ENCODE measurements at places on chromosomes 11 and 22.

DNA sequence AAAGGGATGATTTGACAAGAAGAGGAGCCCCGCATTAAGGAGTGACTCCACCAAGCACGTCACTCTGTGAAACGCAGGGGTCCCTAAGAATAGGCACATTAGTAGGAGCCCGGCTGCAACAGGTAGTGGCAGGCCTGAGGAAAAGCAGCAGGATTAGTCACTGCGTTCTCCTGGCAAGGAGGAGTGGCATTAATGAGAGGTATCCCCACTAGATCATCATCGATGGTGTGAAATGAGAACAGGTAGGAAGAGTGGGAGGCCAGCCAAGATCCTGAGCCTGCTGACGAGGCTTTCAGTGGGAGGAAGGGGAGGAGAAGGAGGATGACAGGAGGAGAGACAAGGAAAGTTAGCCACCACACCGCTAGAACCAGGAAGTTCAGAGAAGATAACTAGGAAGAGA lies 38.6 kb downstream of the NRXN2 start:
- DNase-seq = no peak

GRCh38 chr11:76296731-76297542 lies 84.0 kb downstream of the THAP12 start:
- DNase-seq = no peak

DNA sequence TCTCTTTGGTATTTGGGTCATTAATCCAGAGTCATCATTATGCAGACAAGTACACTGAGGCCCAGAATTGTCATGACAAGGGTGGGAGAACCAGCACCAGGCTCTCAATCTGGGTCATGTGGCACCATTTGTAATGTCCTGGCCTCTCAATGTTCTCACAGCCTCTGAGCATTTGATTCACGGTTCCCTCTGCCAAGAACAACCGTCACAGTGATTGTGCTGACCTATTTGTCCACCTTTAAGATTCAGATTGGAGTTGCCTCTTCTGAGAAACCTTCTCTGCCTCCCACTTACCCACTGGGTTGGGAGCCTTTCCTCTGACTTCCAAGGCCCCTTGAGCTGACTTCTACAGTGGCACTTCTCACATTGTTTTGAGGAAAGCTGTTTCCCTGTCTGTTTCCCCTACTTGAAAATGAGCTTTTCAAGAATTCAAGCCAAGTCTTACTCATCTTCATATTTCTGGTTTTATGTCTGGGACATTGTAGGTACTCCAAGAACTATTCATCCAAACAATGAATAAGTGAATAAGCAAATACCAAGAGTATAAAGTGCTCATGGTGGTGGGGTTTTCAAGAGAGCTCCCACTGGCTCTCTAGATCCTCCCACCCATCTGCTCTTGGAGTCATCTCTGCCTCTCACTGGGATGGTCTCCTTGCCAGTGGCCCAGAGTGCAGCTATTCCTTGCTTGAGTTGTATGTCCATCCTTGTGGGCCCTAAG lies 126.4 kb upstream of the E2F8 start:
- no peak for DNase-seq

- DNase-seq = no peak
Observed at GRCh38 chr22:44050766-44051355, 26.8 kb downstream of the PARVB start.

DNA sequence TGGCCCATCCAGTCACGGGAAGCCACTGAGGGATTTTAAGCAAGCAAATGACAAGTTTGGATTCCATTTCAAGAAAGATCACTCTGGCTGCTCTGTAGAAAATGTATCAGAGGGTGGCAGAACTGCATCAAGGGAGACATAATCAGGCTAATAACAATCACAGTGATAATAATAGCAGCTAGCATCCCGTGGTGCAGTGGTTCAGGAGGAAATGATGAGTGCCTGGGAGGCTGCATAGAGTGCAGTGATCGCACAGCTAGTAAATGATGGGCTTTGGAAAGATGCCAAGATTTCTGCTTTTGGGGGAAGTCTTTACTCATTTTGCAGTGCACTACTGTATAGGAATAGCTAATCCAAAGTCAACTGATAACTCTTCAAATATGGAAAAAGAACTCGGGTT lies 35.8 kb downstream of the TNRC6B start:
- DNase-seq = no peak

DNA sequence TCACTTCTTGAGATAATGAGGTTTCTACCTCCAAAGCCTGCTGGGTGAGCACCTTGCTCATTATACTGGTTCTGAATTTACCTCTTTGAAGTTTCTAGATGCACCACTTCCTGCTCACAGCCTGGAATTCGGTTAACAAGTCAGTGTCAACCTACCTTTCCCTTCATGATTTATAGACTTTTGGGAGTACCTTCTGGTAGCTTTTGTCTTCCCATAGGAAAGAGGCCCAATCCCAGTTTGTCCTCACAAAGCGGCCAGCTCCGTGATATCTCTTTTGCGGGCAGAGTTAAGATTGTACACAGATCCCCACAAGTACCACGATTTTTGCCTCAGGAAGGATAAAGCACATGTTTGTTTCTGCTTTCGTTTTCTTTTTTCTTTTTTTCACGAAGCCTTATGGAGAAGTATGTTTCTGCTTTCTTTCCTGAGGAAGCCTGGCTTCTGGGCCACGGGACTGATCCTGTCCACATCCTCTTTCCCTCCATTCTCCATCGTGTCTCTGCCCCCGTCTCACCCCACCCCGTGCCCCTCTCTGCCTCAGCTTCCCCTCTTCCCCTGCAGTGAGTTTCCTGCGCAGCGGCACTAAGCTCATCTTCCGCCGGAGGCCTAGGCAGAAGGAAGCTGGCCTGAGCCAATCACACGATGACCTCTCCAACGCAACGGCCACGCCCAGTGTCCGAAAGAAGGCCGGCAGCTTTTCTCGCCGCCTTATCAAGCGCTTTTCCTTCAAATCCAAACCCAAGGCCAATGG lies 5.7 kb upstream of the HINFP start:
- DNase-seq = no peak

DNA sequence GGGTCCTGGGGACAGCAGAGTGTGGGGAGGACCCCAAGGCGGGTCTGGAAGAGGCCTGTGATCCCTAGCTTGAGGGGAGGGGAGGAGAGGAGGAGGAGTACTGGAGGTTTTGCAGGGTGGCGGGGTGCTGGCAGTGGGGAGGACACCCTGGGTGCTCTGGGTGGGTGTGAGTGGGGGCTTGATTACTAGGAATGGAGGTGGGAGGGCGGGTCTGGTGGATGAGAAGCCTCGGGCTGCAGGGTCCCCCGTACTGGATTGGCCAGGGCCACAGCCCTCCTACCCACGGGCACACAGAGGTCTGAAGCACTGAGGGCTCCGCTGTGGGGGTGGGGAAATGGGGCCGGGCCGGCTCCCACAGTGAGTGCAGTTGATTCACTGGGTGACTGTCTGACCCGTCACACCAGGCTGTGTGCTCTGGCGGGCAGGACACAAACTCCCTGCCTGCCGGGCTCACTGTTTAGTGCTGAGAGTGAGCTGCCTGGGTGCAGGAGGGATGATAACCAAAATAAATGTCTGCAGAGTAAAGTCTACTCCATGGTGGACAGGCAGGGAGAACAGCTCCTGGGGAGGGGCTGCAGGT lies 114.2 kb downstream of the CACNA1I start:
- DNase-seq = no peak

GRCh38 chr11:110715541-110715940 lies 3.3 kb upstream of the ARHGAP20 start:
- no peak for DNase-seq

DNA sequence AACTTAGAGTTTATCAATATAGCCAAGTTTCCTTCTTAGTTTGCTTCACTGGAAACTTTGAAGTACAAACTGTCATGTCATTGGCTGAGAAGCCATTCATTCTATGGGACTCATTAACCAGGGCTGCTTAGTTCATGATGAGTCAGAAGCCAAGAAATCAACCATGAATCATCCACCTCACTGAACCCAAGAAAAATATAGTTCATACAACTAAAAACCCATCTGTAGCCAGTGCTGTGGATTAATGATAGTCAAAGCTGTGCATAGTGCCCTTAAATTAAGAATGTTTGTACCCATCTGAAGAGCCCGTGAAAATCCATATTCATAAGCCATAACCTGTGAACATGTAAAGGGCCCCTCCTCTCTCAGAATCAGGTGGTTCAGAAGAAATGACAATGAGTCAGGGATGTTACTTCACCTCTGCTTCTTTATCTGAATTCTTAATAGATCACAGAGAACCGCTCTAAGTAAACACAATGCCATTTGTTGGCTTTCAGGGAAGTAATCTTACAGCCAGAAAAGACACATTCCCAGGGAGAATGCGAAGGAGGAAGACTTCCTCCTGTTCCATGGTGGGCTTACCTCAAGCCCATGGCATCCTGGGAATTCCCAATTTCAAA lies 25.4 kb downstream of the MMP20 start:
- DNase-seq = peak; percentile 57

DNA sequence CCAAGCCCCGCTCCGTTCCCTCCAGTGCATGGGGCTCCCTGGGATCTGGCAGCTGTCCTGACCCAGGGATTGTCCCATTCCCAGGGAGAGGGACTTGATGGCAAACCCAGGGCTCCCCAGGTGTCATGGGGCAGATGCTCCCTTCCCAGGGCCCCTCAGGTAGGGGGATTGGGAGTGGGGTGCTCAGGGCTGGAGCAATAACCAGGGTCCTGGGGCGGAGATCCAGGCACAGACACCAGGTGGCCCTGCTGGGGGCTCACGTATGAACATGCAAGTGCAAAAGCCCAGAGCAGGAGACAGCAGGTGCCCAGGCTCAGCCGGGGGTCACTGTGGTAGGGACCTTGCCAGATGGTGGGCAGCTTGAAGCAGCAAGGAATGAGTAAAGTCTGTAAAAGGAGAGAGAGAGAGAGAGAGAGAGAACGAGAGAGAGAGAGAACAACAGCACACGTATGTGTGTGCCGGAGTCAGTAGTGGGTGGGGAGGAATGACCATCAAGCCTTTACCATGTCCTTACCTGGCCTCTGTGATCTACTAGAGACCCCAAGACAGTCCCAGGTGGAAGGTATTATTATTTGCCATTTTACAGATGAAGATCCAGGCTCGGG lies 19.3 kb upstream of the MPPED1 start:
- no peak for DNase-seq

DNA sequence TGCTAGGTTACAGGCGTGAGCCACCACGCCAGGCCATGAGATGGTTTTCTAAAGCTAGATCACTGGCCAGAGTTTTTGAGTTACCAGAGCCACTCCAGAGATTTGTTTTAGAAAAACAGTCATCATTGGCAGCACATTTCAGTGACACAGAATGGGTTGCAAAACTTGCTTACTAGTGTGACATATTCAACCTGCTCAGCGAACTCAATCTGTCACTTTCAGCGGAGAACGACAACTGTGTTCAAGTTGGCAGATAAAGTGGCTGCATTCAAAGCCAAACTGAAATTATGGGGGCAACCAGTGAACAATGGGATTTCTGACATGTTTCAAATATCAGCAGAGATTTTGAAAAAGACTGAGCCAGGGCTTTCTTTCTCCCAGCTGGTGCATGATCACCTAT lies 456.3 kb upstream of the ISX start:
- no peak for DNase-seq

- peak; percentile 8 for DNase-seq
Observed at GRCh38 chr11:125995313-125995712, 49.5 kb downstream of the VSIG10L2 start.

DNA sequence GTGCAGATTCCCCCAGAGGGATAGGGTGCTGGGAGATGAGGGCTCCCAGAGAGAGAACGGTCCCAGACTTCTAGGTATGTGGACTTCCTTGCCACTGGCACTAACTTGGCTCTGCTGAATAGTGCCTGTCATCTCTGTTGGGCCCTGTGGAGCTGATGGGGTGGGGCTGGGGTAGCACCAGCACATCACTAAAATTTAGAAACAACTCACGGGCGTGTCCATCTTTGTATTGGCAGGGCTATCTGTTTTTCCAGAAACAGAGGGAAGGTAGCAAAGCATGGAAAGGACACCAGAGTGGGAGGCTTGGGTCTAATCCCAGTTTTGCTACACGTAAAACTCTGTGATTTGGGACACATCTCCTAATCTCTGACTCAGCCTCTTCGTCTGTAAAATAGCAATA lies 25.8 kb downstream of the SWAP70 start:
- no peak for DNase-seq

GRCh38 chr11:1933416-1934334 lies 13.5 kb upstream of the MRPL23 start:
- DNase-seq = no peak

DNA sequence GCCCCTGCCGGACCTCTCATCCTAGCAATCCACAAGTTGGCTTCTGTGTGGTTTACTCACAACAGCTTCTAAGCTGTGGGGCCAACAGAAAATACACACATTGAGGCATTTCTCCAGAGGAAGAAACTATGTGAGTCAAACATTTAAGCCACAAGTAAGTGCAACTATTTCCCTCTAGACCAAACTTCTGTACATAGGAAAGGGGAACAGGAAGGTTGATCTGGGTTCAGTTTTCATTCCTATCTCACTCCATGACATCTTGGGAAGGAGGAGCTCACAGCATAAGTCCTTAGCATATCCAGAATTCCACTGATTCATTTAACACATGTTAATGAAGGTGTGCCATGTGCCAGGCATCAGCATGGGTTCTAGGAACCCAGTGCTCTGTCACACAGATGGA lies 72.8 kb upstream of the PICALM start:
- no peak for DNase-seq

DNA sequence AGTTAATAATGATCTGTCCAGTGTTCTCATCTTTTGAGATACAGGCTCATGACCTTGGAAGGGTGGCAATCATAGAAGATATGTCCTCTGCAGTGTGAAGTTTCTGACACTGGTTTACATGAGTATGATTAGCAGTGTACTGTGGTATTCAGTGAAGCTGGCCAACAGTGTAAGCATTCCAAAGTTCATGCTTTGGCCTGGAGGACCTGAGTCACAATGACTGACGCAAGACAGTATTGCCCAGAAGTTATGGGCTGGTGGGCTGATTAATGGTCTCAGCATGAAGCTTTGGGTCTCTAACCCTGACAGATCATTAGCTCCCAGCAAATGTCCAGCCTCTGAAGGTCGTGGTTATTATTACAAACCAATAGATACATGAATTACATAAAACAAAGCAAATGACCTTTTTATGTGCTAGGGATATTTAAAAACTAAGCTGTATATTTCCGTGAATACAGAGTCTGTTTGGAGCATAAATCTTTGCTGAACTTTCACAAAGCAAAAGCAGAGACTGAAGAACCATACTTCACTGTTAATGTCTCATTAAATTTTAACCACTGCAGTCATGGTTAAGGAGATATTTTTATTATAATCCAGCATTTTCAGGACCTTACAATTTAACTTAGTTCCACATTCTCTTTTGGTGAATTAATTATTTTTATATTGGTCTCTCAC lies 28.3 kb upstream of the USP47 start:
- DNase-seq = no peak

DNA sequence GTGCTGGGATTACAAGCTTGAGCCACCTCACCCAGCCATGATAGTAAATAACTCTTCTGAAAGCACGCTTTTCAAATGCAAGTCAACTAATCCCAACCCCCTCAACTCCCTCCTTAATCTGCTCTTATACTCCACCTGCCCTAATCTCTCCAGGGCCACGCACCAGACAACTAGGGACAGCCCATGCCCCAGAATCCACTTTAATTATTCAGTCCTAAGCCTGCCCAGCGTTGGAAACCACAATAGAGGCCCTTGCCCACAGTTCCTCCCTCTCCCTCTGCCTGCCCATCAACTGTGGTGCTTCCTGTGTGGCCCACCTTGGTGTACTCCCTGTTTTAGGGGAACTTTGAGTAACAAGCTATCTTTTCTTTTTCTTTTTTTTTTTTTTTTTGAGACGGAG lies 2.7 kb upstream of the VPREB3 start:
- no peak for DNase-seq
